ENCODE measurements at places on chromosomes 1 and 21.

DNA sequence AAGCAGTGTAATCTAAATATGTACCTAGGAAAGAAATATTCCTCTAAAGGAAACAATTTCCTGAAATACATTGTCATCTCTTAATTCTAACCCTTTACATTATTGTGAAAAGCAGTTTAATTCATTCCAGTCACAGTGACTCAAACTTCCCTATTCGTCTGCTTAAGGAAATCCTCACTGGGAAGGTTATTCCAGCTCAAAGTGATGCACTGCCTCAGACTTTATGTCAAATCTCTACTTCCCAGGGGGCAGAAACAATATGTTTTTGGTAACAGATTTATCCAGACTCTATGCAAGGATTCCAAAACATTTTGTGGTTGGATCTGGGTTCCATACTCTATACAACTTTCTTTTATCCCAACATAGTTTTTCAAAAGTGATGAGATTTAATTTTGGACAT lies 145.2 kb downstream of the NTMT2 start:
- DNase-seq, result no peak

DNA sequence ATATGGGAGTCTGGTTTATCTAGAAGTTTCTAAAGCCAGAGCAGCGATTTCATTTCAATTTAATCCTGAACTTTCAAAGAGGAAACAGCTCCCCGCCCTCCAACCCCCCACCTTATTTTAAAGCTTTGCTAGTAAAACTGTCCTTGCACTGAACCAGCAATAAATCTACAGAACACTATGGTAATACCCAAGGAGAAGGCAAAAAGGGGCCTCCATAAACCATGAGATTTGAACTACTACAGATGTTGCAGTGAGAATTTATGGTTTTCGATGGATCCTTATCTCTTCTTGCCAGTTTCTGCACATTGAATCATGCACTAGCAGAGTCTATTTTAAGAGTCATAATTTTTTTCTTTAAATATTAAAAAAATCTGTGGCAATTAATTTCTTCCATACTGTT lies 64.8 kb upstream of the BEND5 start:
- no peak for DNase-seq

DNA sequence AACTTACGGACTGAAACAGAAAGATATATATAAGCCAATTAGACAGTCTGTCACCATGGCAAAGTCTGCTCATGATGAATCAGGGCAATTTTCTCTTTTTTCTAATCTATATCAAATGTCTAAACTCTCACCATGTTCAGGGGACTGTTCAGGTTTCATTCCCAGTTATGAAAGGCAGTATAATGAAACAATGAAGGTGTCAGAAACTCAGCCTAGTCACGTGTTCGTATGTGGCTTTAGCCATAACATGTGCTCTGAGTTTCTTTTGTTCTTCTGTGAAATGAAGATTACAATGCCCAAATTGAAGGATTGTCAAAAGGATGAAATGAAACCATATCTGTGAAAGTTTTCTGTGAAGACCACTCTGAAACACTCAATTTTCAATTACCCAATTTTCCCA lies 392.9 kb downstream of the DSCAM start:
- DNase-seq, result no peak

GRCh38 chr21:33541105-33541711 lies 709 bp downstream of the GART start:
- DNase-seq, result no peak

DNA sequence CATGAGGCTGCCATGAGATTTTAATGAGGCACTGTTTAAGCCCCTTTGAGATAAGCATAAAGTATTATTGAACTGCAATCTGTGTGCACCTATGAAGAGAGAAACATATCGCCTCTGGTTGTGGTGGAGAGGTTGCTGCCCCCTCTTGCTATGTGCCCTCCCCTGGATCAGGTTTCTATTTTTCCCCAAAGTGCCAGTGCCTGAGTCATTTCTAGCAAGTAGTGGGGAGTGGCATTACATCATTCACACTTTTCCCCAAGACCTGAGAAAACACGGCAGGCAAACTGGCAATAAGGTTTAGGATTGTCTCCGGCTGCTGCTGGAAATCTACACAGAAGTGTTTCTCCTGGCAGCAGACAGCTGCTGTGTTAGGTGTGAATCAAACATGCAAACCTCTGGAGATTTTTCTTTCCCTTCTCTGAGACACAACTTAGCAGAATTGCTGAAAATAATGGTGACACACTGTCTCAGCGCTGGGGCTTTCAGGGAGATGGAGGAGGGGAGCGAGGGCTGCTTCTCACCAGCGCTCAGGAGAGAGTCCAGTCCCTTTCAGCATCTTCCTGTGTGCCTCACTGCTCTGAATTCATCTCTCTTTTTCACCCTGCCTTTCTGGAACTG lies 13.7 kb upstream of the RGS16 start:
- no peak for DNase-seq

GRCh38 chr1:229028544-229028943 lies 242.4 kb upstream of the RAB4A start:
- no peak for DNase-seq

GRCh38 chr1:18557621-18558465 lies 72.8 kb upstream of the PAX7 start:
- DNase-seq, result no peak

DNA sequence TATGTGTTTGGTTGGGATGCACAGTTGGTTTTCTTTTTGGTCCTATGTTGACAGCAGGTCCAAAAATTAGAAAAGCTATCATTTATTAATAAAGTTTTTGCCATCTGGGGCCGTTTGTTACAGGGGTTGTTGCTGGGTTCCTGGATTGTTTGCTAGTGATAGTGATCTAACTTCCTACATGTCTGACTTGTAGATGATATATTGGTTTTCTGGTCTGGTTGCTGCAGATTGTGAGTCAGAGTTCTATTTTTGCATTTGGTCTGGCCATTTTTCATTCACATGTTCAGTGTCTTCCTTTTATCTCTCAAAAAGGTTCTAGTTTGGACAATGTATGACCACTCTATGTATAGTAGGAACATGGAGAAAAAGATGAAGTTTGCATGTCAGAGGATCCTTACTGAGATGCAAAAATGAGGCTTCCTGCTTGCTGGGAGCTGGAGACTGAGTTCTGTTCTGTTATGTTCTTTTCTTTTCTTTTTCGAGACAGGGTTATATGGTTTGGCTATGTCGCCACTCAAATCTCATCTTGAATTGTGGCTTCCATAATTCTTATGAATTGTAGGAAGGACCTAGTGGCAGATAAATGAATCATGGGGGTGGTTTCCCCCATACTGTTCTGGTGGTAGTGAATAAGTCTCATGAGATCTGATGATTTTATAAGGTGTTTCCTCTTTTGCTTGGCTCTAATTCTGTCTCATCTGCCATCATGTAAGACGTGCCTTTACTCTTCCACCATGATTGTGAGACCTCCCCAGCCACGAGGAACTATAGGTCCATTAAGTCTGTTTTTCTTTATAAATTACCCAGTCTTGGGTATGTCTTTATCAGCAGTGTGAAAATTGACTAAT lies 4.2 kb upstream of the NVL start:
- no peak for DNase-seq

GRCh38 chr1:53642215-53642555 lies 96.8 kb downstream of the GLIS1 start:
- DNase-seq, result no peak

DNA sequence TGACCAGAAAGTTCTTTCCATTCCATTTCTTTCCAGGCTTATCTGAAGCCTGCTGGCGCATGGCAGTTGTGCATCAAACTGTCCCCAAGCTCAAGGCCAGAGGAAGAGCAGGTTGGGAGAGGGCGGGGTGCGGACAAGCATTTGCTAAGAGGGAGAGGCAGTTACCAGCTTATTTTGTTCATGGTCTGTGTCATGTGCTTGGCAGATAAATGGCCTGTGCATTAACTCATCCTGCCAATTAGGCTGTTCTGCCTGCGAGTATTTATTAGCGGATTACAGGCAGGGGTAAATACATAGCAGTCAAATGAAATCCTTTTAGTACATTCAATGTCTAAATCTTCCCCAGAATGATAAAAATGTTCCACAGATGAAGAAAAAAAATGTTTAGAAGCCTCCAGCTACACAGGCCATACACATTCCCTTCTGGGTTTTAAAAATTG lies 48.9 kb upstream of the B3GALNT2 start:
- no peak for DNase-seq

DNA sequence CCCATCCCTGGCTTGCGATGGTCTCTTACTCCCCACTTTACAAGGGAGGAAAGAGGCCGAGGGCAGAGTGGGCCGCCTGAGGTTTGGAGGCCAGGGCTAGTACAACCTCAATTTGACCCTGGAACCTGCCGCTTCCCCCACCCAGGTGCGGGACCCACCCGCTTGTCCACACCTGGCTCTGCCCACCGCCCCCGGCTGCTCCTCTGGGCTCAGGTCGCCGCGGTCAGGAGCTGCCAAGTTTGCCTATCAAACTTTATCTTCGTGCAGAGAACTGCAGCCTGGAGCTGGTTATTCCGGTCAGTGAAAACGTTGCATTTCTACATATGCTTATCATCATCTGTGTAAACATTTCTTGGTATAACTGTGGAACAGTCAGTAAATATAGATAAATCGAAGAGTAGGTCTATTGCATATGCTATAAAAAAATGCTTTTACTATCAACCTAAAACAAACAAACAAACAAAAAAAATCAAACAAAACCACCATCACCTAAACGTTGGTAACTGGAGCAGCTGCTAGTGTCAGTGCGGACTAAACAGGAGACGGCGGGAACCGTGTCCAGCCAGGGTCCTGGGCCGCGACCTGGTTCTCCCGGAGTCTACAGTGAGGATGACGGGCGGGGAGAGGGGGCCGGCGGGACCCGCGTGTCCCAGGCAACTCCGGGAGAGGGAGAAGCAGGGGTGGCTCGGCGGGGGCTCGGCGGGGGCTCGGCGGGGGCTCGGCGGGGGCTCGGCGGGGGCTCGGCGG lies 906 bp upstream of the ADARB1 start:
- DNase-seq, result no peak

- DNase-seq, result no peak
Measured at GRCh38 chr1:160726498-160727315, 12.3 kb upstream of the SLAMF7 start.

DNA sequence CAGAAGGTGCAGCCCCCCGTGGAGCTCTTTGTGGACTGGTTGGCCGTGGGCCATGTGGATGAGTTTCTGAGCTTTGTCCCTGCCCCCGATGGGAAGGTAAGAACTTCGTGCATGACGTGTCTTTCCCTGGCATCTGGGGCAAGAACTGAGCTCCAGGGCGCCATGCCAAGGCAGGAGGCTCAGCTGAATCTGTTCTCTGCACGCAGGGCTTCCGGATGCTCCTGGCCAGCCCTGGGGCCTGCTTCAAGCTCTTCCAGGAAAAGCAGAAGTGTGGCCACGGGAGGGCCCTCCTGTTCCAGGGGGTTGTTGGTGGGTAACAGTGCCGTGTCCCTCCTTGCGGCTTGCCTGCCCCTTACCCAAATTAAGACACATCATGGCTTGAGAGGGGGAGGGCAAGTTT lies 27.7 kb downstream of the PADI3 start:
- no peak for DNase-seq

GRCh38 chr1:51516649-51517158 lies 2.4 kb downstream of the EPS15 start:
- no peak for DNase-seq

DNA sequence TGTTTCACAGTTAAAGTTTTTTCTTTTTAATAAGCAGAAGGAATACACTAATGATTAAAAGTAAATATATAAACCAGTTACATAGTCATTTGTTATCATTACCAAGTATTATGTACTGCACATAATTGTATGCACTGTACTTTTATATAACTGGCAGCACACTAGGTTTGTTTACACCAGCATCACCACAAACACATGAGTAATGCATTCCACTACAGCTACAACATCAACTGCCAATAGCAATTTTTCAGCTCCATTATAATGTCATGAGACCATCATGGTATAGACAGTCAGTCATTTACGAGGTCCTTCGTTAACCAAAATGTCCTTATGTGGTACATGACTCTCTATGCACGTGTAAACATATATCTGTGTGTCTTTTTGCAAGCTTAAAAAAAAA lies 35.2 kb downstream of the SCYL3 start:
- no peak for DNase-seq

DNA sequence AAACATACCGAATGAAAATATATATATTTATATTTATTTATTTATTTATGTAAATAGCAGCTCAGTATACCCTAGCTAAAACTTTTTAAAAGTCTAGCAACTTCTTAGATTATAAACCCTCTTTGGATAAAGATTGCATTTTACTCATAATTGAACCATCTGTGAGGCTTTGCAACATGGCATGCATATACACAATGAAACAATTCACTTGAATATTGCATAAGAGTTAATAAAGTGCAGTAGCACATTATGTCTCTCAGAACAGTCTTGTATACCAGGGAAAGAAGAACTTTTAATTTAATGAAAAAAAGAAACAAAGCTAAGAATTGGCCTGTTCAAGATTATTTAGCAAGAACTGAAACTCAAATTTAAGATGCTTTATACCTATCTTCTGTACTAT lies 1363.9 kb upstream of the ADGRL2 start:
- no peak for DNase-seq

GRCh38 chr1:39808784-39809517 lies 20.3 kb upstream of the BMP8B start:
- no peak for DNase-seq

DNA sequence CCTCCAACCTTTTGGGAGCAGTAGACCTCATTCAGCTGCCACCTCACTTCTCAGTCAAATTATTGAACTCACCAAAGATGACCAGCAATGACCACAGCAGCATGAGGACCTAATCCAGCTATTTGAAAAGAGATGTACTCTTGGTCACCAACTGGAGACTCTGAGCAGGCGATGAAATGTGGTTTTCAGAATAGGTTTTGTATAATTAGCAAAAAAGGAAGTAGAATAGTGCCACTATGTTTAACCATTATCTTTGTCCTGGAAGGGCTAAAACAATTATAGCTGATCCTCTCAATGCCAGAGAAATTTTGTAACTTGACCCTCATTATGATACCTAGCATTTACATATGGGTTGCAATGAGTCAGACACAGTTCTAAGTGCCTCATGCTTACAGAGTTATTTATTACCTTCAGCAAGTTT lies at the start of gene FCRL2:
TSS of gene FCRL2 (minus strand) at position 162 of the 421 bp plus-strand sequence. CDS start at position 103, 59 bp downstream.
- no peak for DNase-seq

- no peak for DNase-seq
Measured at GRCh38 chr1:240539769-240540414, 72.1 kb downstream of the GREM2 start.

GRCh38 chr1:172224871-172225270 lies 195.6 kb upstream of the C1orf105 start:
- no peak for DNase-seq

GRCh38 chr1:48757363-48757762 lies 19.3 kb downstream of the BEND5 start:
- no peak for DNase-seq

DNA sequence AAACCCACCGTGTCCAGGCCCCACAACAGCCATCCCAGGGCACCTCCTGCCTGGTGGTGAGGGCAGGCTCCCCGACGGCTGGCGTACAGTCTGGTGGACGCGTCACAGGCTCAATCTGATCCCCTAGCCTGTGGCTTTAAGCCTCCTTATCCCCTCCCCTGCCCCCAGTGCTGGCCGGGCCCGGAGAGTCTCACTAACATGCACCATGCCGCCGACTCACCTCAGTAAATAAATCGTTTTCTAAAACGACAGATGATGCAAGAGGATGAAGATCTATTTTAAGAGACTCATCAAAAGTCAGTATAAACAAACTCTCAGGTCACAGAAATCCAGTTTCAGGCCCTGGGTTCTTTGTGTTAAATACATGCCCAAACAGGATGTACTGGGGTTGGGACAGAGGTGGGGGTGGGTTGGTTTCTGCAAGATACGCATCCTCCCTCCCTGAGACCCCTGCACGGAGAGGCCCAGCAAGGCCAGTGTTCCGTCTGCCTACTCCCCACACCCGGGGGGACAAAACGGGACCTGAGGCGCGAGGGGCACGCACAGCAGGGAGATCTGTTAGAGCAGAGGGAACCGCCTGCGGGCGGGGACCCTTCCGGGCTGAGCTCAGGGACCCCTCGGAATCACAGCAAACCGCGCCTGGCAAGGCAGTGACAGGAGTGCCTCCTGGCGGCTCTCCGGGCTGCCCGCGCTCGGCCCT lies 3.1 kb downstream of the PANK4 start:
- no peak for DNase-seq
